ENCODE measurements at places on chromosomes 12 and 14.

GRCh38 chr12:185576-185955 lies 28.4 kb downstream of the SLC6A12 start:
- no peak for DNase-seq

- peak; percentile 58 for DNase-seq
These were observed 14.2 kb upstream of the PLXNC1 start for GRCh38 chr12:94133964-94134795.

- DNase-seq: no peak
These were observed 172.4 kb downstream of the EMP1 start for GRCh38 chr12:13368971-13369370.

DNA sequence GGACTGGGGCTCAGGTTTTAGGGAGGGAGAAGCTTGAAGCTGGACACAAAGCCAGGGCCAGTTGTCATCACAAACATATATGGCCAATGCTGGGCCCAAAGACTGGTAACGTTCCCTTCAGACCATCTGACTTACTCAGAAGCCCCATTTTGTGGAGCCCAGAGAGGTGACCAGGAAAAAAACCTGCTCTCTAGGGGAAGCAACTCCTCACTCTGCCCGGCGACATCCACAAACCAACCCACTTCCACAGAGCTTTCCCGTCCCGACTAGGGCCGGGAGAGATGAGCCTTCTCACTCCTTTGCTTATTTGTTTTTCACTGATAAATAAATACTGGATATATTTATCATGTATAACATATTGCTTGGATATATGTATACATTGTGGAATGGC lies 180.9 kb upstream of the RTL1 start:
- no peak for DNase-seq

DNA sequence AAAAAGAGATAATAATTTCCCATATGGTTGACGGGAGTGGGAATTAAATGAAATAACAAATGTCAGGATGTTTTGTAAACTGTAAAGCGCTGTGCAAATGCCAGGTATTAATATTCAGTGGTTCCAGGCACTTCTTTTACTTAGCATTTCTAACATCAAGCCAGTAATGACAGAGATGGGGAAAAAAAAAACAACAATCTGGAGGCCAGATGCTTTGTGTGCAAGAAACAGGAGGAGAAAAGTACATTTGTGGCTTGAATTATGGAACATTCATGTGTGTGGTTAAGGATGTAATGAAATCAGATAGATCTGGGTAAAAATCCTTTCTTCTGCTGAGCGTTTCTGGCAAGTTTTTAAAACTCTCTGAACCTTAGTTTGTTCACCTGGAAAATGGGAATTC lies 509.6 kb downstream of the FUT8 start:
- DNase-seq: no peak

DNA sequence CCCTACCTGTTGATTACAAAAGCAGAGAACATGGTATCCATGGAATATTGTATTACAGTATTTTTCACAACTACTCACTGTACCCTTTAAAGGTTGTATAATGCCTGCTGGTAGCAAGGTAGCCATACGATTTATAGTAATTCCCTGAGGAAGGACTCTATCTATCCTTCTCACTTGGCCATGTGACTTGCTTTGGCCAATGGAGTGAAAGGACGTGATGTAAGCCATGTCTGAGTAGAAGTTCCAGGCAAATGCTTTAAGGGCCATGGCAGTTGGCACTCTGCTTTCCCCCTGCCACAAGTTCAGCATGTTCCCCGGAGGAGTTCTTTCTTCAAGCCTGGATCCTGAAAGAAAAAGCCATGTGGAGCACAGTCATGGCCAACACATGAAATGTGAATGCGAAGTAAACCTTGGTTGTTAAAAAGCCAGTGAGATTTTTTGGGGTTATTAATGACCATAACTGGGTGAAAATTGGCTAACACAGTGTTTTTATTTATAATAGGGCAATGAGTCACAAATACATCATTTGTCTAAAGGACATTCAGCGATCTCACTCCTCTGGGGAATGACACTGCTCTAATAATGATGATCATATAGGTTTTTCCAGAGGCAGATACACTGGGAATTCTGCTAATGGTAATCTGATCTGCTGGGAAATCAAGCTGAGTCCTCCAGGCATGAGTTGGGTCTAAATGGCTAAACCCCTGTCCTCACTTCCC lies 67.4 kb upstream of the SLC38A2 start:
- DNase-seq: no peak

DNA sequence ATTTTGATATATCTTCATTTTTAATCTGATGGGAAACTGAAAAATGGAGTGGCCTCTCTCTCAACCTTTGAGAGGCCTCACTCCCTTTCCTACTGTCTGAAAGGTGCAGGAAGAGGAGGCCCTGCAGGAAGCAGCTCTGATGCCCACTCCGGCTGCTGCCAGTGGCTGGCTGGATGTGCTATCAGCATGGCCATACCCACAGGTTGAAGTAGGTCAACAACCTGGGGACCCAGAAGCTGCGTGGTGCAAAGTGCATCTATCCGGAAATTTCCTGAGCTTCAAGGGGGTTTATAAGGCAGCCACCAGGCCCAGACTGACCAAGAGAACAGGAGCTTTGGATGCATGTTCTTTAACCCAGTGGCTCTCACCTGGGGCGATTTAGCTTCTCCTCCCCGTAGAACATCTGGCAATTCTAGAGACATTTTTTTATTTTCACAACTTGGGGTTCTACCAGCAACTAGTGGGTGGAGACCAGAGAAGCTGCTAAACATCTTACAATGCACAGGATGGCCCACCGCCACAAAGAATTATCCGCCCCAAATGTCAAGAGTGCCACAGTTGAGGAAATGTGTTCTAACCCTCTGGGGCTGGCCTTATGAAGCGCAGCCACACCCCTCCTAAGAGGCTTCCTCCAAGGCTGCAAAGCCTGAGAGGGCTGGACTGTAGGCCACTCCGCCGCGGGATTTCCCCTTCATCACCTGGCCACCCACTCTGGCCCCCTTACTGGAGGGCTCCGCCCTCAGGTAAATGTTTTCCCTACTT lies 8.2 kb upstream of the BATF start:
- DNase-seq: no peak

DNA sequence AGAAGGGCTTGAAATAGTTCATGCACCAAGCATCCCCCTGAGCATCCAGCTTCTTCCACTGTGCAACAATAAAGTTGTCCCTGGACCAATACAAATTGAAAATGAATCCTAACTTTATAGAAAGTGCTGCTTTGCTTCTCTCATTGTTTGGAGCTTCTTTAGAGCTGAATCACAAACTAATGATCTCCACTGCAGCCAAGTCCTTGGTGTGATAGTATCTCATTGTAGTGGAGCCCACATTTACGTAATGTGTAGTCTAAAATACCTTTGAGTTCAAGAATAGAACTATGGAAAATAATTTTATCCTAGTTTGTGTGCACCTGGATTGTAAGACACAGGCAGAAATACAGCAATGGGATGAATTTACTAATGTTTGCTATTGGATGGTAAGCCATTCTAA lies 319.9 kb downstream of the EGLN3 start:
- no peak for DNase-seq

DNA sequence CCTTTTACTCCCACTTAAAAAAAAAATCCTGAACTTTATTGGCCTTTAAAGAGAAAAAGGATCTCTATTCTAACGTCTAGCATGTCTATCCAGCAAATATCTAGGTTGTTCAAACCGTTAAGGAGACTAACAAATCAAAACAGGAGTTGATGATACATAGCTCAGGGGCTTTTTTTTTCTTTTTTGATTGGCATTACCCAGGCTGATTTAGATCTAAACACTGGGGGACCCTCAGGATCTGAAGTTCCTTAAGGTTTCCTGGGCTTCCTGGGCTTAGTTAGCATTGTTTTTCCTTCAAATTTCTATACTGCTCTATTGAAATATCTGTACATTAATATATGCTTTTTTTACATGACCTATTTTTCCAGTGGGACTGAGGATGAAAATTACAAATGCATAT lies 42.3 kb downstream of the EFCAB11 start:
- no peak for DNase-seq

DNA sequence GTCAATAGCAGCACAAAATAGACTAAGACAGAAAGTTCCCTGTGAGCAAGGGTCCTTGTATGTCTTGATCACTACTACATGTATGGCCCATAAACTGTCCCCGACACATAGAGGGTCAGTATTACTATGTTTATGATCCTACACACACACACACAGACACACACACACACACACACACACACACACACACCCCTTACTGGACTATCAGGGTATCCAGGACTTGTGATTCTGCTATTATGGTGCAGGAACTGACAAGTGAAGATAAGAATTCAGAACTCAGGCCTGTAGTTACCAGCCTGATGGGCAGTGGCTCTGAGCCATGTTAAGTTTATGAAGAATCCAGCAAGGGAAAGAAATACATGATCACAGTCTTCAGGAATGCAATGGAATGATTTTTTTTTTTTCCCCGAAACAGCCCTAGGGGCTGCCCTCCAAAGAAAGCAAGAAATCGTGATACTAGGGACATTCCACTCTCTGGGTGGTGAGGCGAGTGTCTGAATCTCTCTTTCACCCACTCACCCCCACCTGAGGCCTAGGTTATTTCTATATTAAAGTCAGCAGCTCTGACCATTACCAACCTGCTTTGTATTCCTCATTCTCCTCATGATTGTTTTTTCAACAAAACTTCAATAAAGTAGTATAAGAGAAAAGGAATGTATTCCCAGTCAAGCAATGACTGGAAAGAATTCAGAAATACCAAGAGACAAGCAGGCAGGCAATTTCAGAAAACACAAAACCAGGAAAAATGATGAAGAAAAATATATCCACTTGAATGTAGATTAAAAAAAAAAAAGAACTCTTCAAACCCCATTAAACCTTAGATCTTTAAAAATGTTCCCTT lies 105.8 kb downstream of the AVPR1A start:
- DNase-seq: peak; percentile 21

Measured in hepatic stellate cell (primary cell).